Hepatocyte (in vitro differentiated cells): ENCODE measurements at places on chromosomes 12 and 14.

DNA sequence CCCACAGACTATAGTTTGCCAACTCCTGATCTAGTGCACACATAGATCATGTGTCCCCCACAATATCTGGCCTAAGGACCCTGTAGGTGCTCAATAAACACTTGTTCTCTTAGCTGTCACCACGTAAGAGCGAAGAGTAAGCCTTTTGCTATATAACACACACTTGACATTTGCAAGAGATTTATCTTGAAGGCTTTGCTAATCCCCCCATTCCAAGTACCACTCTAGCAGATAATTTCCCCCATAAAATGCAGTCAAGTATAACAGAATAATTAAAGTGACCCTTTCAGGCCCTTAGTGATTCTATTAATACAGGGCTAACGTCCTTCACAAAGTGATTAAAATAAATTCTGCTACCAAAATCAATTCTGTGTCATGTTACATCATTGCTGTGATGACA, 87.5 kb downstream of the PLXNC1 start:
- no peak for DNase-seq

DNA sequence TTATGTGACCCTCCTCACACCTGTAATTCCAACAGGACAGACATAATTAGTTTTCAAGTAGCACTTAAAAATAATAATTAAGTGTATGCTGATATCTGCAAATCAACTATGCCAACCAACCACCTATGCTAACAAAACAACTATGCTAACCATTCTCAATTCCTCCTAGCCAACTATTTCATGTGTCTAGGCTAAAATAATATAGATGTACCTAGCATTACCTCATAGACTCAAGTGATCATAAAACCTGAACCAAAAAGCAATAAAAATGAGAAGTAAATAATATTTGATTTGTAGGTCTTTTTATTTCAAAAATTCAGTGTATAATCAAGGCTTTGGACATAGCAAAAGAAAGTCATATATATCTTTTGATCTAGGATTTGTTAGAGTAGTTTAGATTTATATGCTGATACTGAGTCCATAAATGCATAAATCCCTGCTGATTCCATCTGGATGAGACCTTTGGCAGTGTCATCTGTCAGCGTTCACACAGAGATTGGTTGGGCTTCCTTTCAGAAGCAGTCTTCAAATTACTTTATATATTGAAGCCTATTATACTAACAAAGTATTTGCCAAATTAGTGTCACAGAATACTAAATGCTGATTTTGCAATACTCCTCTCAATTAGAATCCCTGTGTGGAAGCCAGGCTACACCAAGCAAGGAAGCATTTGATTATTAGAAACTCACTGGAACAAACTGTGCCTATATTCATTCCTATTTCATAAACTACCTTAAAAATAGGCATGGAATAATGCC, 101.4 kb upstream of the PPM1H start:
- no peak for DNase-seq

GRCh38 chr14:33477797-33478196, 473.1 kb downstream of the EGLN3 start:
- DNase-seq = no peak

- no peak for DNase-seq
These were observed 31.4 kb upstream of the SLC2A13 start for GRCh38 chr12:40137252-40137651.

- DNase-seq = no peak
These were observed 169.9 kb downstream of the PRKD1 start for GRCh38 chr14:29757711-29758233.

- DNase-seq = no peak
These were observed 8.3 kb upstream of the CRACR2A start for GRCh38 chr12:3761116-3761735.

DNA sequence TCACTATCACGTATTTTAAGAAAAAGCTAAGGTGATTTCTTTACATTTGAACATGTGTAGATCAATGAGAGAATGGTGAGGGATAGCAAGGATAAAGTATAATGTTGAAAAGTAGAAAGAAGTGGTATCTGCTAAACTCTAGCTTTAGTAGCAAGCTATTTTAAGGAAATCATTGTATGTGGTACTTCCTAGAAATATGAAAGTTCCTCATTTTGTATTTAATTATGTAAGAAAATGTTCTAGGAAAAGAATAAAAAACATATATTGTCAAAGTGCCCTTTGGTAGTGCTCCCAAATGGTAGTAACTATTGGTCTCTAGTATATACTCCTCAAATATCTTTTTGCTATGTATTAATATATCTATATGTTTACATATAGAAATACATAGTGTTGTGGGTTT, 35.7 kb downstream of the RAB21 start:
- DNase-seq = no peak

DNA sequence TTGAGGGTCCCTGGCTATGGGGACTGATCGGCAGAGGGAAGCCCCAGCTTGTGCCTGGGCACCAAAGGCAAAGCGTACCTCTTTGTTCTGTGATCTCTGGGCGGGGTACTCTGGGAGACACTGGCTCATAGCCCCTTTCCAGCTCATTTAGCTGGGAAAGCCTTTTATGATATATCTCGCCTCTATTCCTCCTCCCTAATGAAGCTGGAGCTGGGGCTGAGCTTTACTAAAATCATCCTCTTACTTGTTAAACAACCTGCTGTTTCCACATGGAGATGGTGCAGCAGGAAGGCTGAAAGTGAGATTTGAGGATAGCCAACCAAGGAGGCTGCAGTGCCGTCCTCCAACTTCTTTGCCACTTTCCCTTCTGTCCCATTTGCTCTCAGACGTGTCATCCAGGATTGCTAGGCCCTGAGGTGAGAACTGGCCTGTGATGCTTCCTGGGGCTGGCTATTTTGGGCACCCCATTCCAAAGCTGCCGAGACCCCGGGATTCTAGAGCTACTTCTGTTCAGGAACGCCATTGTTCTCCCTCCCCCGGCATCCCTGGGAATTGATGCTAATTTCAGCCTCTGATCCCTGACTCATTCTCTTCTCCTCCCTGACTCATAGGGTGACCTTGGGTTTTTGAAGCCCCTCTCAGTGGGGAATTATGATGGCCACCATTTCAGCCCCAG, 16.0 kb downstream of the PDE1B start:
- no peak for DNase-seq

- no peak for DNase-seq
These were observed 128.0 kb upstream of the RASSF8 start for GRCh38 chr12:25830456-25830855.

DNA sequence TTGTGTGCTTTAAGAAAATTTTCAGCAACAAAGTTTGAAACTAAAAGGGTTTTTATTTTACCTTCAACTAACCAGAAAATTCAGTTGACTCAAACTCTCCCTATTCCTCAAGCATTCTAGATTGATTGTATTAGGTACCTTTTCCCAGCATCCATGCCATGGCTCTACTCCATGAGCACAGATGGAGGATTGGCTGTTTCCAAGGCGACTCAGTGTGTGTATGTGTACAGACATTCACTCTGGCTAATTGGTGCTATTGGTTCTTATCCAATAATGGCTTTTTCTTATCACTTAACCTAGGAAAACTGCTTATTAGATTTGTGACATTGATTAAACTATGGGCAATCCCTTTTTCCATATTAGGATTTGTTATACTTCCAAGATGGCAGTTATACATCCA, 202.6 kb downstream of the ANO6 start:
- DNase-seq = no peak
